ENCODE measurements at places on chromosomes 3 and 15.

GRCh38 chr3:41126472-41126871, 72.8 kb upstream of the CTNNB1 start:
- no peak for DNase-seq

DNA sequence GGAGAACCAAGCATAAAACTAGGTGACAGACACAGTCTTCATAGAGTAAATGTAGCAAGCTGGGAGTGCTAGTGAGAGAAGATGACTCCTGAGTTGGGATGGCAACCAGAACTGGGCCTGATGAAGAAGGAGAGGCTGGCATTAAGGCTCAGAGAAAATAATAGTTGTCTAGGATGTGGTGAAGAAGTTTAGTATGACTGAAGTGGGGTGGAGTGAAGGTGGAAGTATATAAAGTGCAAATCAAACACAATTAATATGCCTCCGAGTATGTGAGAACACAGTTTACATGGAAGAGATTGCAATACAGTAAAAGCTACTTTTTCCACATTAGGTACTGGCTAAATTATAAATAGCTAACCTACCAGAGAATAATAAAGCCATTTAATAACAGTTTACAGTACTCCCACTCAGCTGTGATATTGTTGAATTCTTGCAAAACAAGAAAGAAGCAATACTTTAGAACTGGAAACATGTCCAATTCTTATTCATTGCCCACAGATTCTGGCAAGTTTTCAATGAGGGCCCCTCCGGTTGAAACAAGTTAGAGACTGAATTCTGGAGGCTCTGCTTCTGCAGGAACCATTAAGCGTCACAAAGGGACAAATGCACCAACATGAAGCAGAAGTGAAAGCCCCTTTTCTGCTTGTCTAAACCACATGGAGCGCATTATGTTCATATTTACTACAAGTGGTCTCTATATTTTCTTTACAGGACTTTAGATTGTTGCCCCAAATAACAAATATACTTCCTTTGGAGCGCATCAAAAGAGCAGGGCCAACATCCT, 243.7 kb downstream of the SLC9A9 start:
- no peak for DNase-seq

DNA sequence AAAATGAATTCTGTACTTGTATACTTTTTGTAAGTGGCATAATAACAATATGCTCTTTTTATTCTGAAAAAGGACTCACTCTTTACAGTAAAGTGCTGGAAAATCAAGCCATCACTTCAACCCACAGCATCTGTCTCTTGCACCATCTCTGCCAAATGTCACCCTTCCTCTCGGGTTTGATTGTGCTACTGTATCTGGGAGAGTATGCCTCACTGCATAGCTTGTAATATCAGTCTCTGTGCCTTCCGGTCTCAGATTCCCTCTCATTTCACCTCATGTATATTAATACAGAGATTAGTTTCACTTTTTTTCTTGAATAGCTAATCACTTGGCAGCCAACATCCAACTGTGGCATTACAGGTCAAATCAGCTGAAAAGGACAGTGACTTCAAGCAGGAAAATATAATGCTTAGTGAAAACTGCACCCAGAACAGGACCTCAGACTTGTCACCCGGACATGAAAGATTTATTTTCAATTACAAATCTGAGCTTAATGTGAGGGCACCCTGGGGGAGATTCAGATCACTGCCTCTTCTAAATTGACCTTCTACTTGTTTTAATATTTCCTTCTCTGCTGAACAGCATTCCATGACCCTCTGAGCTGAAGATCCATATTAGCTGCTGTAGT, 605.8 kb upstream of the NAALADL2 start:
- DNase-seq: no peak

GRCh38 chr3:141863491-141863890, 13.0 kb upstream of the ATP1B3 start:
- DNase-seq: no peak

GRCh38 chr3:185677146-185677829, 91.2 kb downstream of the SENP2 start:
- no peak for DNase-seq

- no peak for DNase-seq
Measured at GRCh38 chr3:70882104-70882503, 569.7 kb upstream of the MDFIC2 start.

DNA sequence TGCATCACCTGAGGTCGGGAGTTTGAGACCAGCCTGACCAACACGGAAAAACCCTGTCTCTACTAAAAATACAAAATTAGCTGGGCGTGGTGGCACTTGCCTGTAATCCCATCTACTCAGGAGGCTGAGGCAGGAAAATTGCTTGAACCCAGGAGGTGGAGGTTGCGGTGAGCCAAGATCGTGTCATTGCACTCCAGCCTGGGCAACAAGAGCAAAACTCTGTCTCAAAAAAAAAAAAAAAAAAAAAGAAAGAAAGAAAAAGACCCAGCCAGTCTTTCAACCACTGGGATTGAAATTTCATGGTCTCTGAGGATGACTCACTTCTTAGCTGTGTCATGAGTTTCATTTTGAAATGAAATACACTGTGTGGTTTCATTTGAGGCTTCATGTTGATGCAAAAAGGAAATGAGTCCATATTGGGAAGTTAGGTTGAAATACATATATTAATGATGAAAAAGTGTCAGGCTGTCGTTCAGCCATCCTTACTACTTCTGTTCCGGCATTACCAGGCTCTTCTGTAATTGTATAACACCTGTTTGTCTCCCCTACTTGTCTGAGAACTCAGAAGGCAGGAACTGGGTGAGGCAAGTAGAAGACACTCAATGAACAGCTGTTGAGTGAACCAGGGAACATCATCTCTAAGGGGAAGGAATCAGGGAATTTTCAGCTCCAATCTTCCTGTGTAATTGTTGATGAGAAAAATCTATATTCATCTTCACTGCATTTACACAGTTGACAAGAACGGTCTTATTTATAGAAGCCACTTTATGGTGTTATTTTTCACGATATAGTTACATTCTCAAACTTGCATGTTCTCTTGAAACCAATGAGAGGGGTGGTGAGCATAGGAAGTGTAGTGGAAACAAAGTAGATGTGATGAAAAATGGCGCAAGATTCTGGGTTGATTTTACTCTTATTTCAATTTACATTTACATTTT, 87.4 kb downstream of the NFKBIZ start:
- peak; percentile 41 for DNase-seq

DNA sequence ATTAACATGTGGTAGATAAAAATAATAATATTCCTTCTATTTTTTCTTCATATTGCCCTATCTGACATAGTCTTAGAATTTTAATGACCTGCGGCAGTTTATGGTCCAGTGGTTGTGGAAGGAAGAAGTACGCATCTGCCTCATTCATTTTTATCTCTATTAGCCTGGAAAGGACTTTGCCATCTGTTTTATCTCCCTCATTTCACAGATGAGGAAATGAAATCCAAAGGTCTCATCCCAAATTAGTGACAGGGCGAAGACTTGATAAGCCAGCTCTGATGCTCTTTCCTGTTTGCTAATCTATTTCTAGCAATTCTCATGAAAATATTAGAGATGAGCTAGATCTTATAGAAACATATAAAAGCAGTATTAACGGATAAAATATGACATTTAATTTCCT, 113.3 kb downstream of the KLHL25 start:
- DNase-seq: no peak

GRCh38 chr15:93247466-93248121, 158.6 kb upstream of the RGMA start:
- no peak for DNase-seq

DNA sequence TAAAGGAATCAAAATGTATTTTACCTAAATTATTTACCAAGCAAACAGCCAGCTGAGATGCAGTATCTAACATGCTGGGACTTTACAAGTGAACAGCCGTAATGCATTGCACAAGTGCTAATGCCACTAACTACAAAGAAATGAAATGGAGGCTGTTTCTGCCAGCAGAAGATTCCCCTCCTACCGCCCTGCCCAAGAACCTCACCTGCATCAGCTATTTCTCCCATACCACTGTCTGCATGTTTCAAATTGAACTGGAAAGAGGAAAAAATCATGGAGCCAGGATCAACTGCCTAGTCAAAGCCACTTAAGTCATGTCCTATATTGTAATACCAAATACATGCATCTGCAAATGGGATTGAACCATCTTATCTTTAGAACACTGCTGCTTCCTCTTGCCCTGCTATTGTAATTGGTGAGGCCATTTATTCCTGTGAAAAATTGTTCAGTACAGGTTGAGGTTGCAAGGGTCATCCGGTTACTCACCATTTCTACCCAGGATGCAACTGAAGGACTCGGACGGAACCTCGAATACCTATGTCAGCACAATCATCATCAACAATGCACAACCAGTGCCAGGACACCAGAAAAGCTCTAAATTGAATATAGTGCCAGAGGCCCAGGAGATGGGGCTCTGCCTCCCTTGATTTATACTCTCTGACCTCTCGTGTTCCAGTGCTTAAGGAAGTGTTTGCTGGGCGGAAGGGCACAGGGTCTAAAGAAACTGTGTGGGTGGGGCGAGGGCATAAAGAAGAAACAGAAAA, 27.5 kb downstream of the ANXA2 start:
- no peak for DNase-seq

- DNase-seq: no peak
Measured at GRCh38 chr15:44501768-44502366, 35.1 kb upstream of the EIF3J start.

- DNase-seq: no peak
Measured at GRCh38 chr3:138914870-138915502, 32.0 kb downstream of the FOXL2 start.

- no peak for DNase-seq
Measured at GRCh38 chr15:80906159-80906766, 83.4 kb downstream of the MESD start.

DNA sequence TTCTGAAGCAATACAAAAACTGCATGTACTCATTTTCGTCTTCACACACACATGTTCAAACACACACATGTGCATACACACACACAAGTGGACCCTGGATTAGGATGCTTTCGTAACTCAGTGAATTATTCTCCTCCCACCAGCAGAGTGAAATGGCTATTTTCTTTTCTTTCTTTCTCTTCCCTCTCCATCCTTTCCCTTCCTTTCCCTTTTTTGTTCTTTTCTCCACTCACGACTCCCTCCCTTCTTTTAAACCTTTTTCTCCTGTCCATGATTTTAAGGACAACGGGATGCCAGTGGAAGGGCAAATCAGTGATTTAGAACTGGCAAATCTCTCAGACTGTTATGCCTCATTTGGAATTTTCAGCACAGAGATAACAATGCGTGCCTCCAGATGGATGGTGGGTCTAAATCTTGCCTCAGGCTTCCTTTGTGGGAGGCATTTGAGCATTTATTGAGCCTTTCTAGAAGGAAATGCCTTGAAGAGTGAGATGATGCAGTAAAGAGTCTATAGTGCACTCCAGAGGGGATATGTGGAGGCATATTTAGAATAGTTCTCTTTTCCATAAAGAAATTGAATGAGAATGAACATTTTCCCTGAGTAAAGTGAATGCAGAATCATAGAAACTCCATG, 130.4 kb upstream of the SLC7A14 start:
- no peak for DNase-seq

DNA sequence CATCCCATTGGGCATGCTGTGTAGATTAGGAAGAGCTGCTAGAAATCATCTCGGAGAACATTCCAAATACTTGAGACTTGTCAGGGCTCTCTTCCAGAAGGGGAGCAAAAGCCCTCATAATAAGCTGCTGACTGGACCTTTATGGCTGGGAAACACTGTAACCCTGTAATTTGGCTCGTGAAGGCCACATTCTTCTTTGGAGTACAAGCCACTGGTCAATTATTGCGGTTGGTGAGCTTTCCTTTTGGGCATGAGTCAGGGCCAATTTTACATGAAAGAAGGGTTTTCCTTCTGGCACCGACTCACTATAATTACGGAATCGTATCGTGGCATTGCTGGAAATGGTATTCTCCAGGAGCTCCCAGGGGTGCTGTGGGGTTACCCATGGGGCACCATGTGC, 434.5 kb upstream of the RGMA start:
- no peak for DNase-seq

DNA sequence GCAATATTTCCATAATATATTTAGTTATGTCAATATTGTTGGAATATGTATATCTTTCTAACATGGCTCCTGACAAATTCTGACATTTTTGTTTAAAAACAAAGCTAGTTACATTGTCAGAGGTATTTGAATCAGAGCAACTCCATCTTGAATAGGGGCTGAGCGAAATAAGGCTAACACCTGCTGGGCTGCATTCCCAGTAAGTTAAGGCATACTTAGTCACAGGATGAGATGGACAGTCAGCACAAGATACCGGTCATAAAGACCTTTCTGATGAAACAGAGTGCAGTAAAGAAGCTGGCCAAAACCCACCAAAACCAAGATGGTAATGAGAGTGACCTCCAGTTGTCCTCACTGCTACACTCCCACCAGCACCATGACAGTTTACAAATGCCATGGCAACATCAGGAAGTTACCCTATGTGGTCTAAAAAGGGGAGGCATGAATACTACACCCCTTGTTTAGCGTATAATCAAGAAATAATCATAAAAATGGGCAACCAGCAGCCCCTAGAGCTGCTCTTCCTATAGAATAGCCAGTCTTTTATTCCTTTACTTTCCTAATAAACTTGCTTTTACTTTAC, 30.4 kb downstream of the RPL22L1 start:
- DNase-seq: no peak

DNA sequence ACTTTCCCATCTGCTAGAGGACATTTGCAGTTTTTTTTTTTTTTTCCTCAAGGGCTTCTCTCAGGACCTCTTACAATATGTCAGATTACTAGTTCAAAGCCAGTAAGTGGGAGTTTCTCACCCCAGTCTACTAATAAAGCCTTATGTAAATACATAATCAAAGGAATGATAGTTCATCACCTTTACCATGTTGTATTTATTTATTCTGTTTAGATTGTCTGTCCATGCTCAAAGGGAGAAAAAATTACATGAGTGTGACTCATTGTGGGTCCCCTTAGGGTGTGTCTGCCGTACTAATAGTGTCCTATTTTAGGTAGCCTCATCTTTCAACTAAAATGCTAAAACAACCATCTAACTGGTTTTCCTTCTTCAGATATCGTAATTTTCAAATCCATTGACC, 917.6 kb downstream of the EPHA3 start:
- DNase-seq: no peak

- no peak for DNase-seq
Measured at GRCh38 chr3:57700737-57701136, 7.9 kb upstream of the DENND6A start.

GRCh38 chr3:140922634-140923033, 19.0 kb upstream of the SLC25A36 start:
- no peak for DNase-seq

DNA sequence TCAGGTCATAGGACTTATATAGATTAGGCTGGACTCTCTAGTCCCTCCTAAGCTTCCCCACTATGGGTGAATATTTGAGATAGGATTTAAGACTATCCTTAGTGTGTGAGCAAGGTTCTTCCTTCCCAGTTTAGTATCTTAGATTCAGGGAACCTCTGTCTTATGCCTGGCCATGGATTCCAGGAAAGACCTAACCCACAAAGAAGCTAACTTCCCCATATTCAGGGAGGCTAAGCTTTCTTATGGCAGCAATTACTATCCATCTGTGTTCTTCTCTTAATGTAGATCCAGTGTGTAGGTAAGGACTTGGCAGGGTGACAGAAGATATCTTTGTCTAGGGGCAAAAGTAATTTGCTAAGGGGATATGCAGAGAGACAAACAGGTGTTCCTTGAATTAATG, 25.5 kb upstream of the PIK3R4 start:
- no peak for DNase-seq

GRCh38 chr15:46672041-46672440, 1037.2 kb downstream of the SQOR start:
- no peak for DNase-seq
